Muscle of leg (tissue), 16 donors: ENCODE measurements at places on chromosomes 3 and 15. TPM values are rescaled to one million over a fixed set of nuclear protein-coding genes. Genes with fewer than 3 reads are reported as not detected.

The IMPG2 gene
- polyA plus RNA-seq: 0.65 TPM

The FBXL2 gene
- polyA plus RNA-seq: 9.8 TPM

The EFHB gene
- polyA plus RNA-seq: 2.1 TPM

The DNAJC19 gene
- 37.0 TPM for polyA plus RNA-seq

- DNase-seq: peak; percentile 86
Measured at GRCh38 chr3:190321789-190322603, at the start of gene CLDN1. TSS of gene CLDN1 (minus strand) at chr3:190322446. CDS start at chr3:190322206, 240 bp downstream.

DNA sequence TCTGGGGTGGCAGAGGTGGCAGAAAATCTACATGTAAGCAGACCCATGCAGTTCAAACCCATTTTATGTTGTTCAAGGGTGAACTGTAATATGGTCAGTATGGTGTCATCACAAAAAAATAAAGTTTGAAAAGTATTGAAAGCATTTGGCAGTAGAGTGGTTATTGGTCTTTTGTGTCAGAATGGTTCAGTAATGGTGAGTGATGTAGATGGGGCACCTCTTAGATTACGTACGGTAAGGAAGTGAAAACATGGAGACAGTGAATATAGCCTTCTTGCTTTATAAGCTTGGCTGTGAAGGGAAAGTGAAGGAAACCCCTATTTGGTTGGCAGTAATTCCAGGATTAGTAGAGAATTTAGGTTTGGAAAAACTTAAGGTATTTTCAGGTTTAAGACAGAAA, 17.2 kb upstream of the CCNB2 start:
- no peak for DNase-seq
